GM23248 (cell line): ENCODE measurements at places on chromosomes 1 and 21. TPM values are rescaled to one million over a fixed set of nuclear protein-coding genes. Genes with fewer than 3 reads are reported as not detected.

The CPLANE2 gene
- total RNA-seq: 9.7 and 16.5 TPM in 2 replicates

The KCNE2 gene
- not detected in 2 replicates for total RNA-seq

The AADACL3 gene
- not detected in 2 replicates for total RNA-seq

The FCGR3B gene
- not detected in 2 replicates for total RNA-seq

The LENEP gene
- not detected in 2 replicates for total RNA-seq

The HTR6 gene
- not detected in 2 replicates for total RNA-seq
